Muscle of leg (tissue), 16 donors: ENCODE measurements at places on chromosomes 7 and 10. TPM values are rescaled to one million over a fixed set of nuclear protein-coding genes. Genes with fewer than 3 reads are reported as not detected.

DNA sequence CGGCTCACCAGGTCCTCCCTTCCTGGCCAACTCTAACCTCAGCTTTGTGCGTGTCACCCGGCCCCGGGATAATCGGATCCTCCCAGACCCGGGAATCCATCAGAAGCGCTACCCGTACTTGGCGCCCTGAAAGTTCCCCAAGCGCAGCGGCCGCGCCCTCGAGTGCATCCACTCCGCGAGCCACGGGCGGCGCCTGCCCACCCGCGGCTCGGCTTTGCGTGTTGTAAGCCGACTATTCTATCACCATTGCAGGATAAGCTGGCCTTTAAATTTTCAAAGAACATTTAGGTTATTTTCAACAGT, 35.7 kb upstream of the EBLN1 start:
- peak overlapping the region; percentile 80 for H3K4me3 ChIP-seq
- H3K4me1 ChIP-seq, result no peaks in the 10 kb centered on the region
- peak overlapping the region; percentile 93 for H3K27ac ChIP-seq
- H3K36me3 ChIP-seq, result no peaks in the 10 kb centered on the region
- DNase-seq, result no peak

- peaks cover 4% of the 10 kb centered on the region for H3K27me3 ChIP-seq
- no peak overlapping the region for H3K4me3 ChIP-seq
- peaks cover 14% of the 10 kb centered on the region for H3K4me1 ChIP-seq
- H3K27ac ChIP-seq, result no peak overlapping the region
- peaks cover 39% of the 10 kb centered on the region for H3K36me3 ChIP-seq
Observed at GRCh38 chr7:149494738-149495368, 2.8 kb downstream of the ZNF746 start.

DNA sequence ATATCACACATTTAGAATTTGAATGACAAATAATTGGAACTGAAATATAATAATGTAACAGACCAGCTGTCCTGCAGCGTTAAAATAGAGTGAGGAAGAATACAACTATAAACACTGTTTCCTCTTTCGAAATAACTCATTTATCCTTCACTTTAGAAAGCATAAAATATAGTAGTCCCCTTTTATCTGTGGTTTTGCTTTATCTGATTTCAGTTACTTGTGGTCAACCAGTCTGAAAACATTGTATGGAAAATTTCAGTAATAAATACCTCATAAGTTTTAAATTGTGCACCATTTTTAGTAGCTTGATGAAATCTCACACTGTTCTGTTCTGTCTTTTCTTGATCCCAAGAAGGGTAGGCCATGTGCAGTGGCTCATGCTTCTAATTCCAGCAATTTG, 31.7 kb downstream of the POLR1F start:
- peak; percentile 3 for DNase-seq
- H3K4me1 ChIP-seq, result no peaks in the 10 kb centered on the region
- H3K27me3 ChIP-seq, result no peaks in the 10 kb centered on the region
- H3K36me3 ChIP-seq, result no peaks in the 10 kb centered on the region
- no peak overlapping the region for H3K27ac ChIP-seq

- H3K4me1 ChIP-seq, result no peaks in the 10 kb centered on the region
- peak; percentile 86 for DNase-seq
- H3K36me3 ChIP-seq, result no peaks in the 10 kb centered on the region
- H3K27ac ChIP-seq, result peak overlapping the region; percentile 64
- H3K4me3 ChIP-seq, result no peak overlapping the region
- no peaks in the 10 kb centered on the region for H3K27me3 ChIP-seq
Observed at GRCh38 chr7:15507171-15507570, 54.6 kb downstream of the AGMO start.

GRCh38 chr7:72751978-72752377, 76.0 kb downstream of the TYW1B start:
- H3K27ac ChIP-seq, result no peak overlapping the region
- no peak overlapping the region for H3K4me3 ChIP-seq
- no peaks in the 10 kb centered on the region for H3K4me1 ChIP-seq
- H3K36me3 ChIP-seq, result no peaks in the 10 kb centered on the region
- no peaks in the 10 kb centered on the region for H3K27me3 ChIP-seq

DNA sequence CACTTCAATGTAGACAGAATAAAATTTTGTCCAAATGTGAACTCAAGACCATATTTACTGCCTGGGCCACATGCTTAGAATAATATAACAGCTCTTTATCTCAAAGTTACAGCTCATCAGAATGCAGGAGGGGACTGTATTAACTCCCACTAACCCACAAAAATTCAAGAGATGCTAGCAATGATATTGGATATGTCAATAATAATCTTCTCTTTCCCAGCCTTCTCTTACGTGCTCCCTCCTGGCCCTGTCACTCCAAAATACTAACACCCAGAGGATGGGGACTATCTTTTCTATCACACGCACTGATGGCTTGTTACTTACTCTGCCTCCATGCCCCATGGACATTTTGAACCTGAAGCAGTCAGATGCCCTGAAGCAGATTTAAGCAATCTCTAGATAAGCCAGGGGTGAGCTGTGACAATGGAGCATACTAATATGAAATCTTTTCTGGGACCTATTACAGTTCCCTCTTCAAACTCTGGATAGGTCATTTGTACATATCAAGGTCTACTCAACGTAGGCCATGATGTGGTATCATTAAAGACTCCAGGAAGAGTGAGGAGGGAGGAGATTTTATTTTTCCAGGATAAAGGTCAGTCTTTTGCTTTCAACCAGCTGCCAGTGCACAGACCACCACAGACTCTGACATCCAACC, 803.0 kb downstream of the GRM8 start:
- DNase-seq, result peak; percentile 15
- no peak overlapping the region for H3K27ac ChIP-seq
- H3K27me3 ChIP-seq, result no peaks in the 10 kb centered on the region
- no peaks in the 10 kb centered on the region for H3K4me1 ChIP-seq

DNA sequence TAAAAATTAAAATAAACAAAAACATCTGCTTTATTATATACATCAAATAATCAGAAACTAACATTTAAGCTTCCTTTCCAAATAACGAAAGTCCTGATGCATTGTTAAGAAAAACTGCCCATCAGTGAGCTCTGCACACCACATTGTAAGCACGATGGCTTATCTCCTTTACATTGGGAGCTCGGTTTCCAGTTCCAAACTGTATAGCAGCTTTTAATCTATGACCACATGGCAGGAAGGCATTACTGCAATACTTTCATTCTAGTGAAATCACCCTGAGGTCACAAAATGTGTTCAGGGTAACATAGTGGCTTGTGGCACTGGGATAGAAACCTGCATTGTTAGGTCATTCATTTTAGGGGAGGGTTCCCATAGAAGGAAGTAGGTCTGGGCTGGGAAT, 146.3 kb downstream of the ZNF22 start:
- no peak overlapping the region for H3K27ac ChIP-seq
- H3K27me3 ChIP-seq, result no peaks in the 10 kb centered on the region
- no peak for DNase-seq
- no peaks in the 10 kb centered on the region for H3K4me1 ChIP-seq
- no peak overlapping the region for H3K4me3 ChIP-seq

- H3K27me3 ChIP-seq, result no peaks in the 10 kb centered on the region
- DNase-seq, result no peak
- no peaks in the 10 kb centered on the region for H3K36me3 ChIP-seq
- H3K4me1 ChIP-seq, result no peaks in the 10 kb centered on the region
- H3K27ac ChIP-seq, result no peak overlapping the region
- H3K4me3 ChIP-seq, result no peak overlapping the region
Observed at GRCh38 chr7:27971171-27971812, 209.3 kb downstream of the JAZF1 start.

- H3K27me3 ChIP-seq, result no peaks in the 10 kb centered on the region
- peaks cover 50% of the 10 kb centered on the region for H3K4me1 ChIP-seq
- no peak overlapping the region for H3K4me3 ChIP-seq
- peak overlapping the region; percentile 39 for H3K27ac ChIP-seq
Observed at GRCh38 chr7:36207451-36208291, 54.6 kb downstream of the EEPD1 start.

COL26A1 gene
- 1.2 TPM for total RNA-seq

SEMA3A gene
- total RNA-seq, result 42.7 TPM

TMEM213 gene
- not detected for total RNA-seq

TUBAL3 gene
- total RNA-seq, result 0.09 TPM
